Fibroblast of upper back skin (primary cell): ENCODE measurements at places on chromosomes 1 and 21.
A peak's percentile ranks its signal among the peaks of the same experiment; 100 is the strongest.

DNA sequence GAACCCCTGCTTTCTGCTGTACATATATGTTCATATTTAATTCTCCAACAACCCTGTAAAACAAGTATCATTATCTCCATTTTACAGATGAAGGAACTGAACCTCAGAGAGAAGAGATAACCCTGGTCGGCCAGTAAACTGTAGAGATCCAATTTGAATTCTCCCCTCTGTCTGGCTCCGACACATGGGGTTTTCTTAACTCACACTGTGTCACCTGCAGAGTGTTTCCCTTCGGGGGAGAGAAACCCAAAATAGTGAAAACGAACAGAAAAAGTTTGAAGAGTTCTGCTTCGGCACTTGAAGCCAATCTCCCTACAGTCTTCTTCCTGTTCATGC is 17.4 kb upstream of the BCAR3 start:
- DNase-seq: no peak

DNA sequence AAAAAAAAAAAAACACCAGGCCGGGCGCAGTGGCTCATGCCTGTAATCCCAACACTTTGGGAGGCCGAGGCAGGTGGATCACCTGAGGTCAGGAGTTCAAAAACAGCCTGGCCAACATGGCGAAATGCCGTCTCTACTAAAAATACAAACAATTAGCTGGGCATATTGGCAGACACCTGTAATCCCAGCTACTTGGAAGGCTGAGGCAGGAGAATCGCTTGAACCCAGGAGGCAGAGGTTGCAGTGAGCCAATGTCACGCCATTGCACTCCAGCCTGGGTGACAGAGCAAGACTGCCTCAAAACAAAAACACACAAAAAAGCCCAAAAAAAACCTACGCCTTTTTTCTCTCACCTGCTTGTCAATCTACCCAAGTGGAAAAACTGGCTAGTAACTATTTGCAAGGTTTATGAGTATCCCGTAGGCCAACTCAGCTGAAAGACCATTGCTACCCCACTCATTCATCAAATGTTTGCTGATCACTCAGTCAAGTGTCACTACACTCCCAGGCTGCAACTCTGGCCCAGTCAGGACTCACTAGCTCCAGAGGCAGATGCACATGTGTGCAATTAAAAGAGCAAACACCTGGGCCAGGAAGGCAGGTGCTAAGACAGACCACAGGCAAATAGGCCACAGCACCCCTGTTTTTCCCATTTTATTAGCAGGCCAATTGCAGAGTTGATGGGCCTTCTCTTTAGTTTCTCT is 2.0 kb downstream of the CSRP1 start:
- no peak for DNase-seq

- DNase-seq: no peak
Observed at GRCh38 chr1:155113450-155113980, 14.2 kb upstream of the EFNA1 start.

GRCh38 chr1:45304311-45305081 is 22.2 kb upstream of the HPDL start:
- peak; percentile 29 for DNase-seq

- DNase-seq: no peak
Observed at GRCh38 chr1:19625291-19625937, 18.7 kb upstream of the NBL1 start.

DNA sequence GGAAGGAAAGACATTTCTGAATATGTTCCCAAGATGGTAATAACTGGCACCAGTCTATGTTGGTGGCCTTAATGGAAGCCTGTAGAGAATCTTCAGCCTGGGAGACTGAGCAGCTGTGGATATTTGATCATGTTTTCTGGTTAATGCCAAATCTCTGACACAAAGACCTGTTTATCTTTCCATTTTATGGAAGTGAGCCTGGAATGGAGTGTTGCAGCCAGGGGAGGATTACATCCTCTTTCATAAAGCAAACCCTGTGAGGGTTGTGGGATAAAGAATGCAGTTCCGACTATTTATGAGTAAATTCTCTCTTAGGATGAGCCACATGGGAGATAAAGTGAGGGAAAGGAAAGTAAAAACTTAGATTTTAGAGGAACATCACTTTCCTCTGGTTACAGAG is 144.1 kb downstream of the PCP4 start:
- no peak for DNase-seq

DNA sequence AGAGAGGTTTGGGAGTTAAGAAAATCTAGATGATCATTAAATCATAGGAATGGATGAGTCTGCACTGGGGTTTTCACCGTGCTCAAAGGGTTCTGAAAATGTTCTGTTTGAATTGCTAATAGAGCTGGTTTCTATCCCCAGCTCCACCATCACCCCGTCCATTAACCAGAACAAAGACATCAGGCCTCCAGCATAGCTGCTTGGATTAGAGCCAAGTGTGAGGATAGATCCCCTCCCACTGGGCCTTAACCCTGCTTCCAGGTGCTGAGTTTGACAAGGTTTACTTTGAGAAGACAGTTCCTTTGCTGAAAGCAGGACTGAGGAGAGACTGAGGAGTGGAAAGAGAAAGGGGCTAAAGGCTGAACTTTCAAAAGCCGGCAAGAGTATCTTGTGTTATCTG is 48.3 kb downstream of the MPZL1 start:
- no peak for DNase-seq

DNA sequence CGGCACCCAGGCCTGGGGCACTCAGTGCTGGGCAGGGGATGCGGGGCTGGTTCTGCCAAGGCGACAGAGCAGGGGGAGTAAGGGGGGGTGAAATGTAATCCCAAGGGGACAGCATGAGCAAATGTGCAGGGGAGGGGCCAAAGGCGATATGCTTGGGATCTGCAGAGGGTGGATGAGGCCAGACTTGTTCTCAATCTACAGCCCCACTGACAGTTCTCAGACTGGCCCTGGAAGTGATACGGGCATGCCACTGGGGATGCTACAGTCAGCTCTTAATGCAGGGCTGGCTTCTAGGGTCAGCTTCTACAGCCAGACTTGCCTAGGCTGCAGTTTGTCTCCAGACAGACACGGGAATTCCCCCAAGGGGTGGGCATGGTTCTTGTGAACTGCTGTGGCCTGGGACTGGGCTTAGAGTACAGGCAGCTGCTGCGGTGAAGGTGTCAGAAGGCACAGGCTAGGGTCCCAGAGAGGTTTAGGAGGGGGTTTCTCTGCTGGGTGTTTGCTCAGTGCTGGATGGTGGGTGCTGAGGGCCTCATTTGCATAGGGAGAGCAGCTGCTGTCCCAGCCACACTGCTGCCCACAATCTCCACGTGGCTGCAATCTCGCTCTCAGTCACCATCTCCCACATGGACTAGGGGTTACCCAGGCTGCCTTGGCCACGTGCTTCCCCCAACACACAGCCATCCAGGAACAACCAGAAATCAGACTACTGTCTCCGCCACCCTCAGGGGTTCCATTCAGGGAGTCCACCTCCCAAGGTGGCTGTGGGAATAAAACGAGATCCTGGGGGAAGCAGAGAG is 190.1 kb downstream of the HIVEP3 start:
- no peak for DNase-seq

DNA sequence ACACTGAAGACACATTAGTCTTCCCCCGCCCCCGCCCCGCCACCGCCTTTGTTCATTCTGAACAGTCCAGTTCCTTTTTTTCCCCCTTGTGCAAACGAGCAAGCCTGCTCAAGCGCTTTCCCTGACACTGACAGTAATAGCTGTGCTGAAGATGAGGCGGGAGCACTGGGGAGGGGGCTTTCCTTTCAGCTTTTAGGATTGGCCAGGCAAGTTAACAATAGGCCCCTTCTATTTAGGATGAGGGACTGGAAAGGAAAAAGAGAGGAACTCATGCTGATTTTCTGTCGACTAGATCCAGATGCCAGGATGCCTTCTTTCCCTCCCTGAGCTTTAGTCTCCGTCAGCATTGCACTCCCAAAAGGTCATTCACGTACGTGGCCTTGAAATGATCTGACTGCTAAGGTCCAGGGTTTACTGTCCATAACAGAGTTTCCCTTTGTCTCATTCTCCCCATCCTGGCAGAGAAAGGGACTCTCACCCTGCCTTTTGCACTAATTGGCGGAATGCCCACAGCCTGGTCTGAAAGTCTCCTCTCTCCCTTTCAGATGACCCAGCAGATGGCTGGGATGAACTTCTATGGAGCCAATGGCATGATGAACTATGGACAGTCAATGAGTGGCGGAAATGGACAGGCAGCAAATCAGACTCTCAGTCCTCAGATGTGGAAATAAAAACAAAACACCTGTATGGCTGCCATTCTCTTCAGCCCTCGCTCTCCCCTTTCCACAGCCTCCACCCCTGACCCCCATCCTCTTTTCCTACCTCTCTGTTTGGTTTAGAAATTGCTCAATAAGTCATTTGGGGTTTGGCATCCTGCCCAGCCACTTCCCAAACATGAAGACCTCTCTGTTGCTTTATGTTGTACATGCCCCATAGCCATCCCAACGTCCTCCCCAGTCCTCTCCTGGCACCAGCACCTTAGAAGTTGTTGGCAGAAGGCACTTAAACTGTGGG is 28.6 kb upstream of the ZFP69B start:
- peak; percentile 37 for DNase-seq

DNA sequence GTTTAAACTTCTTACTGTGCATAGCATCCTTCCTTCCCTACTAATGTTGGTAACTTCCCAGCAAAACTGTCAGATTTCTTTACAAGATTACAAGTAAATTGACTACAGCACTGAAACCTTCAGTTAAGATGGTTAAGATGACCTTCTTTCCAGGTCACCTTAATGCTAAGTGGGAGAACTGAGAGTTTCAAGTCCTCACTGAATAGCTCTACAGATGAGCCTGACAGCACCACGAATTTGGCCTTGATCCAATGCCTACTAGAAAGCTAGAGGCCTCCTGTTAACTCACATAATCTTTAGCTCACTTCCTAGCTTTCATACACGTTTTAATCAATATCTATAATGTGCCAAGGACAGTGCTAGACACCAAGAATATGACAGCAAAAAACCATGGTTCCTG is 276.0 kb upstream of the PLD5 start:
- no peak for DNase-seq

GRCh38 chr1:156749419-156750118 is 1.9 kb downstream of the HDGF start:
- DNase-seq: no peak
